ENCODE measurements at places on chromosomes 7 and 10. TPM values are rescaled to one million over a fixed set of nuclear protein-coding genes. Genes with fewer than 3 reads are reported as not detected.
A peak's percentile ranks its signal among the peaks of the same experiment; 100 is the strongest.

DNA sequence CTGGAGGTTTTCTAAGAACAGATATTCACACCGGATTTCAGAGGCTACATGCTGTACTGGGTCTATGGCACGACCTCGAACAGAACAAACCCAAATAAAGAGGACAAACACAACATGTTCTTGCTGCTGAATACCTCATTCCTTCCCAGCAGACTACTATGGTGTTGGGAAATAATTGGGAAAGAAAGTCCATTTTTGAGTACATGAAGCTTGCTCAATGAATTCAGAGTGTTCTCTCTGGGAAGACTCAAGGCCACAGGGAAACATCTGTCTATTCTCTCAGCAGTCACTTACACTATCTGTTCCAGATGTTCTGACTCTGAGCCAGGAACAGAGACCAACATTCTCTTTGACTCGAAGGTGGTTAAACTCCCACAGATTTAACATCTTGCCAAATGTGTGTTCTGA lies 30.9 kb downstream of the LAMB1 start:
- peak overlapping the region; percentile 88 for H3K27ac ChIP-seq
- no peaks in the 10 kb centered on the region for H3K27me3 ChIP-seq
- no peak for DNase-seq
- no peak overlapping the region for H3K4me3 ChIP-seq
- peaks cover 56% of the 10 kb centered on the region for H3K36me3 ChIP-seq
- H3K4me1 ChIP-seq: no peaks in the 10 kb centered on the region

The GIMAP4 gene
- total RNA-seq: 19.5 TPM

DNA sequence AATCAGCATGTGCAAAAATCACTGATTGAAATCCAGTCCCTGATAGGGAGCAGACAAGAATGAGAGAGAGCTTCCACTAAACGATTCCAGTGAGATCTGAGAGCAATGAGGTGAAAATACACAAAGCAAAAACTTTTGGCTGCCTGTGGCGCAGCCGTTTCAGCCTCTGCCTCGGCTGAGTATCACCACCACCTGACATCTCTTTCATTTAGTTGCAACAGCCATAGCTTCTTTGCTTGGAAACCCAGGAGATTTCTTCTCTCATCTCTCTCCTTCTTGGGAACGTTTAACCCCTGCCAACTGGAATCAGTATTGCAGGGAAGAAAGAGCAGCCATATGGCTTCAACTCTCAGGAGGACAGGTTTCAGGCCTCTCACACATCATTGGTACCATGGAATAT lies 237.3 kb upstream of the AGK start:
- H3K27me3 ChIP-seq: no peaks in the 10 kb centered on the region
- no peak overlapping the region for H3K4me3 ChIP-seq
- H3K4me1 ChIP-seq: no peaks in the 10 kb centered on the region
- no peak for DNase-seq

DNA sequence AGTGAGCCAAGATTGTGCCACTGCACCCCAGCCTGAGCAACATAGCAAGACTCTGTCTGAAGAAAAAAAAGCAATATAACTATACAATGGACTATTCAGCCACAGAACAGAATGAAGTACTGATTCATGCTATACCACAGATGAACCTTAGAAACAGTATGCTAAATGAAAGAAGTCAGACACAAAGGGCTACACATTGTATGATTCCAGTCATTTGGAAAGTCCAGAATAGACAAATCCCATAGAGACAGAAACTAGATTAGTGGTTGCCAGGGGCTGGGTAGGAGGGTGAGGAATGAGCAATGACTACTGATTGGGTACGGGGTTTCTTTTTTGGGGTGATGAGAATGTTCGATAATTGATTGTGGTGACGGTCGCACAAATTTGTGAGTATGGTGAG lies 9.6 kb upstream of the CFAP70 start:
- peak overlapping the region; percentile 79 for H3K27ac ChIP-seq
- no peaks in the 10 kb centered on the region for H3K4me1 ChIP-seq
- no peaks in the 10 kb centered on the region for H3K27me3 ChIP-seq
- H3K36me3 ChIP-seq: no peaks in the 10 kb centered on the region
- no peak for DNase-seq
- no peak overlapping the region for H3K4me3 ChIP-seq

The CYP26C1 gene
- total RNA-seq: 2.2 TPM

DNA sequence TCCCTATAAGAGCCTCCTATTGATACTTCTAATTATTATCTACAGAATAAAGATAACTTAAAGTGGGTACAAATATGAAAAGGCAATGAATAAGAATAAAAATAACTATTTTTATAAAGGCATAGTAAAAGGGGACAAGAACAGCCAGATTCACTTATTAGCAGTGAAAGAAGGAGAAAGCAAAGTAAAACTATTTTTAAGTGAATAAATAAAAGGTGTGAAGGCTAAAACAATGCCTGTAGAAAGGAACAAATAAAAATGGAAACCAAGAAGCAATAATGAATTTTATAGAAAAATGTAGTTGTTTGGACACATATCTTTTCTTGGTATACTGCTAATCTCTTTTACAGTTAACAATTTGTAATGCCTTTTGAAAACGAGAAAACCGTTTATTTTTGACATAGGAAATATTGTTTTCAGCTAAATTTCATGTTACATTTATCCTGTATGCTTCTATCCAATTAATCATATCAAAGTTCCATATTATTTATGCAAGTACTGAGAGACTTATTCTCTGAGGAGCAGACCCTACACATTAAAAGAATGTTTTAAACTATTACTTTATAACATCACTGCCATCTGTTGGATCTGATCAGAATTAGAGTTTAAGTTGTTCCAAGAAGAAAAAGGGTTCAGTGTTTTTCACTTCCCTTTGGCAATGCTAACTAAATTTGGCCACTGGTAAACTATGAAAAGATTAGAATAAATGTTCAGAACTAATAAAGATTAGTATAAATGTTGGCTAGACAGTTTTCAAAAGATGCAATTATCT lies 59.1 kb downstream of the ARMC3 start:
- no peaks in the 10 kb centered on the region for H3K4me1 ChIP-seq
- H3K27ac ChIP-seq: no peak overlapping the region
- H3K36me3 ChIP-seq: no peaks in the 10 kb centered on the region
- H3K27me3 ChIP-seq: no peaks in the 10 kb centered on the region
- H3K4me3 ChIP-seq: no peak overlapping the region

The AHR gene
- 372 TPM for total RNA-seq

GRCh38 chr7:101651112-101651511 lies 22.0 kb upstream of the MYL10 start:
- H3K36me3 ChIP-seq: no peaks in the 10 kb centered on the region
- no peak overlapping the region for H3K27ac ChIP-seq
- H3K4me1 ChIP-seq: no peaks in the 10 kb centered on the region
- no peaks in the 10 kb centered on the region for H3K27me3 ChIP-seq

- no peak overlapping the region for H3K4me3 ChIP-seq
- DNase-seq: no peak
- no peaks in the 10 kb centered on the region for H3K27me3 ChIP-seq
- no peaks in the 10 kb centered on the region for H3K4me1 ChIP-seq
Observed at GRCh38 chr7:148436571-148436970, 154.0 kb upstream of the C7orf33 start.

All from tibial nerve (tissue), 4 donors.